ENCODE measurements at places on chromosomes 7 and 10. TPM values are rescaled to one million over a fixed set of nuclear protein-coding genes. Genes with fewer than 3 reads are reported as not detected.
A peak's percentile ranks its signal among the peaks of the same experiment; 100 is the strongest.

DNA sequence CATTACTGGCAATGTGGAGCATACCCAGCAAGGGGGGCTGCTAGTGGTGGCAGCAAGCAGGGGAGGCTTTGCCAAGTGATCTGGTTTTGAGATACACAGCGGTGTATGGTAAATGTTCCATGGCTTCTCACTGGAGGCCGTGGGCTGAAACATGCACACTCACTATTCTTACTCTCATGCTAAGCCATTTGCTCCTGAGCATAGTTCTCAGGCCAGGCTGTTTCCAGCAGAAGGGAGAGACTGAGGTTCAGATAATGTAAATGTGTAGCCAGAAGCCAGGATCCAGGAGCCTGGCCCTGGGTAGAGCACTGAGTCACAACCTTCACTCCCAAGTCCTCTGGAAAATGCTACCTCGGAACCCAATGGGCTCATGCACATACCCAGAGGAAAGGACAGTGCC is 757.9 kb downstream of the GRID1 start:
- DNase-seq = peak; percentile 2

DNA sequence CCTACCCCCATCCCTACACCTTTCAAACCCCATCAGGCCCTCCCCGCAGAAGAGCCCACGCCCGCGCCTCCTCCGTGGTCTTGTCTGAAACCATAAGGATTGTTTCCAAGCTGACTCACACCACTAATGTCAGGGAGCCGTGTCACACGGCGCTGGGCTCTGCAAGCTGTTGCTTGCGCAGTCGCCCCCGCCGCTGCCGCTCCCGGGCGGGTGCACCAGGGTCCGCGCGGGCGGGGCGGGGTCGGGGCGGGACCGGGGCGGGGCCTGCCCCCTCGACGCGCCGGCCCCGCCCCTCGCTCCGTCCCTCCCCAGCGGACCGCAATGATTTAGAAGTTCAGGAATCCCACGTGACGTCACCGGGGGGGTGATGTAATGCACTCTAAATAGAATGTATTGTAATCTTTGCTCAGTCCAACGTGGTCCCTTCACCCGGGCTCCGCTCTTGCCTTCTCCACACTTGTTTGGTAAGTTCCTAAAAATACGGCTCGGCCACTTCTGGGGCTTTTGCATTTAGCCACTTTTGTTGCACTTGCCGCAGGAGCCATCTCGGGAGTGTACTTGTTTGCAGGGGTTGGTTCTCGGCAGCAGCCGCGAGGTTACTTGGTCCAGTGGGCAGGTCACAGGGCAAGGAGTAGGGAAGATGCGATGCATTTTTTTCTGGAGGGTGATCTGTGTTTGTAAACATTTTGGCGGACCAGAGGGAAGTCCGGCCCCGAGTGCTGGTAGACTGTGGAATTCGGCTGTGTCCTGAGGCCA is 3.2 kb upstream of the CREB5 start:
- DNase-seq = peak; percentile 95

DNA sequence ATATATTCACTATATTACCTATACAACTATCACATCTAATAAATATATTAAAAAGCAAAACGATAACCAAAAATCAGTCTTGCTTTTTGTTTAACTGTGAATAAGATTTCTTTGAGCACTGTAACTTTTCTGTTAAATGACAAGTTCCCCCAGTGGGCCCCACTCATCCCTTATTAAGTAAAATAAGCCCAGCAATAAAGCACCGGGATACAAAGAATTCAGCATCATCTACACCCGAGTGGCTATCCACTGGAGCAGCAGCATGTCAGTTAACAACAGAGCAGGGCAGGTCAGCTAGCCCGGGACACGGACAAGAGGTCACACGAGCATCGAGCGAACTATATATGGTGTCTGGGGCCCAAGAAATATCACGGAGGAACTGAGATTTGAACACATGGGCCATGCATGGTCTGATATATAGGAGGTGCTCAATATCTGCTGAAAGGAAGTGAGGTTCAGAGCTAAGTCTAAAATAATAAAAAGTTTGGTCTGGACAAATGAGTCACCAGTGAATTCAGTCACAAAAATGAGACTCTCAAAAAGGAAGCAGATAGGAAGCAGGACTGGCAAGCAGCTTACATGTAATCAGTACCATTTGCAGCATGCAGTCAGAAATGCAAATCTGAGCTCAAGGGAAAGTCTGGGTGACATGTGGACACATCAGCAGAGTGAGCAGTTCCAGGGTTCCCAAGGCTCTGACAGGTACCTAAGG is 4.1 kb downstream of the ERCC6 start:
- DNase-seq = no peak

DNA sequence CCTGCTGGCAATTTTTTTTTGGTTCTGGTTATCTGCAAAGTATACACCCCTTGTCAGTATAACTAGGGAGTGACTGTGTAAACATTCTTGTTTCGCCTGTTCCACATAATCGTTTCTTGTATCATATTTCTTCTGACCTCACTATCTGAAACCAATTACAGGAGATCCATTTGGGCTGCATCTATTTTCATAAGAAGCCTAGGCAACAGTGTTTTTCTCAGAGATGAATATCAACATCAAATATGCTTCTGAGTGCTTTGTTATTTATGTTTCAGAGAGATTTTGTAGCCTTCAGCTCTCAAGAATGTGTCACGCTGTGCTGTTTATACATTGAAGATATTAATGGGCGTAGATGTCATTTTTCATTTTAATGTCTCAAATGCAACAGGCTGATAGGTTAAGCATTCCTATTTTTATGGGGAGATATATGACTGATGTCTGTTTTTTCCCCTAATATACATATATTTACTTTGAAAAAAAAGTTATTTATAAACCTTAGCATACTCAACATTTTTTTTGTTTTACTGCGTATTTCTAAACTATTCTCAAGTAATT is 115.5 kb downstream of the FOXP2 start:
- no peak for DNase-seq

The CYP2C18 gene
- polyA plus RNA-seq = 0.22 TPM

The IDI2 gene
- polyA plus RNA-seq = not detected

The METTL27 gene
- 12.9 TPM for polyA plus RNA-seq

The UBN2 gene
- polyA plus RNA-seq = 2.0 TPM

The HACD1 gene
- polyA plus RNA-seq = 11.4 TPM

The KDM7A gene
- polyA plus RNA-seq = 2.2 TPM
